ENCODE measurements at places on chromosomes 12 and 14.

DNA sequence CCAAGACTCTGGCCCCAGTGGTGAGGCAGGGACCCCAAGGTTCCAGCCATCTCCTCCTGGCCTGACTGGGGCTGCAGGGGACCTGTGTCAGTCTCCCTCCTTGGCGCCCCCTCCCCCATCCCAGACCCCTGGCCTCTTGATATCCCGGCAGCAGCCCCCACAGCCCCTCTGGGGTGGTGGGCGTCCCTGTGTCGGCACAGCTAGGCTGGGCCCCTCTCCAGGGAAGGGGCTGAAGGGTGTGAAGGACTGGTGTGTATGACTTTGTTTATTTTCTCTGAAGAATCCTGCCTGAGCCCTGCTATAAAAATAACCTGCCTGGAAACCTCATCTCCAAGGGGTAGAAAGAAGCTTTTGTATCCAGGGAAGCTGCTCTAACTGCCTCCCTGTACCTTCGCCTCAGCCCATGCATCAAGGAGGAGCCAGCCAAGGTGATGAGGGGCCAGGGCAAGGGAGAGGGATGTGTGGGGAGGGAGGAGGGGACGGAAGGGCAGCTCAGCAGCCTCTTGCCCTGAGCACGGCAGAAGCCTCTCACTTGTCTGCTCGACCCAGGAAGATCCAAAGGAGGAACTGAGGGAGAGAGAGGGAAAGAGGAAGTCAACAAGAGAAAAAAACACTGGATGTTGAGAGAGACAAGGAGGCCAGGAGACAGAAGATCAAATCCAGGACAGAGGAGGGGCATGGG lies 25.4 kb upstream of the COL2A1 start:
- DNase-seq, result no peak

GRCh38 chr12:79841248-79841877 lies 93.5 kb downstream of the PPP1R12A start:
- no peak for DNase-seq

DNA sequence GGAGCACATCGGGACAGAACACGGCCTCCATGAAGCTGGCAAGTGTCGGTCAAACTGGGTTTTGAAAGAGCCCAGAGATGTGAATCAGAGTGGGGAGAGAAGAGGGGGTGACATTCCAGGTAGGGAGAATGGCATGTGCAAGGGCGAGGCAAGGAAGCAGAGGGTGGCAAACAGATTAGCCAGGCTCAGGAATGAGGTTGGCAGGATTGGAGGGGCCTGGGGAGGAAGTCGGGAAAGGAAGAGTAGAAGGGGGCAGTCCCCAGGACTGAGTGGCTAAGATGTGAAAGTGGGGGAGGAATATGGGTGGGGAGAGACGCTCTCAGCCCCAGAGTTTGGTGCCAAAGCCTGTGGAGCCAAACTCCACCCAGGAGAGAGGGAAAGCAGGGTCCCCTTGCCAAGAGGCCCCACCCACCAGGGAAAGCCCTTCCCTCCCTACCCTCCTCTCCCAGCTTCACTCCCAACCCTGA lies 5.5 kb upstream of the HDAC7 start:
- DNase-seq, result no peak

DNA sequence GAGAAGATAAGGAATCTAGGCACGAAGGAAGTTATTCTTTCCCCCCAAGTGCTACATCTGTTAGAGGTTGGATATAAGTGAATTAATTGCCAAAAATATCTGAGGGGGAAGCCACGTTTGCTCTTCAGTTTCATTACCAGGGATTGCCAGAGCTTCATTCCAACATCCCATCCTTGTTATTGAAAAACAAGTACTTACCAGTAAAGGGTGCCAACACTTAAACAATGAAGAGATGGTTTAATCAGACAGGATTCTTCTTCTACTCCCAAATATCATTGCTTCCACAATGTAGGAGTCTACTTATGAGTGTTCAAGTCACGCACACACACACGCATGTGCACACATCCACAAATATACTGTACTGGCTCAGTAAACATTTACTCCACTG lies 312.4 kb downstream of the RPAP3 start:
- DNase-seq, result no peak

DNA sequence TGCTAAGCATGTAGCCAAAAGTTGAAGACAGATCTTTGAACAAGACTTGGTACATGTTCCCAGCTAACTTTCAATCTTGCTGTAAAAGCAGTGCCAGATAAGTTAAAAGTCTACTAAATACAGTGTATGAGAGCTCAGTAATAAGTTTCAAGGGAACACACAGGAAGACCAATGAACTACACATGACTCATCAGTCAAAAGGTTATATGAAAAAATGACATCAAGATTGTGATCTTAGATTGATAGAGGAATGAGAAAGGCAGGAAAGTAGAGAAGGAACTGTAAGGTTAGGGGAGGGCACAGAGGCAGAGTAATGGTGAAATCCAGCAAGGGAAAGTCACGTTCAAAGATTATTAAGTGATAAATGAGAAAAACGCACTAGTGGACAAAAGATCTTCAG lies 249.9 kb upstream of the FLRT2 start:
- DNase-seq, result no peak

- no peak for DNase-seq
Observed at GRCh38 chr12:117261247-117261646, 71.0 kb upstream of the FBXO21 start.

GRCh38 chr12:67327466-67327865 lies 58.3 kb downstream of the CAND1 start:
- DNase-seq, result no peak

- DNase-seq, result no peak
Observed at GRCh38 chr12:131135786-131136538, 182.3 kb downstream of the ADGRD1 start.

DNA sequence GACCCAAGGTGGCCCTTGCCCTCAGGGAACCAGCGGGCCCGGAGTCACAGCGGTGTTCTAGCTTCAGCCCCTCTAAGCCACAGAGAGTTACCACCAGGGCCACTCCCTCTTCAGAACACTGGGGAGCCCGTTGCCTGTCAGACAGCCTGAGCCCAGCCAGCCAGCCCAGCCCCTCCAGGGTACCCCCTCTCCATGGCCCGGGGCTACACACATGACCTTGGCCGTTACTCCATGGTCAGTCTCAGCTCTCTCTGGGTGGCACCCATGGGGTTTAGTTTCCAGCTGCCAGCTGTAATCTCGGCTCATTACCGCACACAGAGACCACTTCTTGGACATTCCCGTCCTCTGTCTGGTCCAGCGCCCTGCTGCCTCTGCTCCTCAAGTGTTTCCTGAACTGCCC lies 35.0 kb downstream of the PPP2R5C start:
- DNase-seq, result no peak

DNA sequence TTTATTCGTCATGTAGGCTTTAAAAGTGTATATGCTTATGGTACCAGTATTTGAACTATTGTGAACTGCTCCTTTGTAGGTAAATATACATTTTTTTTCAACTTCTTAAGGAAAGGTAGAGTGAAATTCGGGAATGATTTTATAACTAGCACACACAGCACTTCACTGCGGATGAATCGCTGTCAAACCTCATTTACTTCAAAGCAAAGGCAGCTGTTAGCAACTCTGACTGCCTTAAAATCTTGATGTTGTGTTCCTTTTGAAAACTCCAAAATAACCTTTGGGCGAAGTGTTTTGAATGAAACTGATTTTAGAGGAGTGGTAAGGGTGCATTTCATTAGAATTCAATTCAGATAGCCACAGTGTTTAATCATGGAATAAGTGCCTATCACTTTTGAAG lies 95.8 kb downstream of the GLT1D1 start:
- no peak for DNase-seq

- DNase-seq, result no peak
Observed at GRCh38 chr12:124780752-124781685, 82.6 kb downstream of the SCARB1 start.

DNA sequence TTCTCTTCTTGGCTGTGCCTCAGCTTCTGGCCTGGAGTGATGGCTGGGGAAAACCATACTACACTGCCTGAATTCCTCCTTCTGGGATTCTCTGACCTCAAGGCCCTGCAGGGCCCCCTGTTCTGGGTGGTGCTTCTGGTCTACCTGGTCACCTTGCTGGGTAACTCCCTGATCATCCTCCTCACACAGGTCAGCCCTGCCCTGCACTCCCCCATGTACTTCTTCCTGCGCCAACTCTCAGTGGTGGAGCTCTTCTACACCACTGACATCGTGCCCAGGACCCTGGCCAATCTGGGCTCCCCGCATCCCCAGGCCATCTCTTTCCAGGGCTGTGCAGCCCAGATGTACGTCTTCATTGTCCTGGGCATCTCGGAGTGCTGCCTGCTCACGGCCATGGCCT lies at the start of gene OR10P1:
OR10P1 (plus strand) TSS at position 40 of the 400 bp plus-strand sequence; CDS start at position 40, 0 bp downstream.
- no peak for DNase-seq

DNA sequence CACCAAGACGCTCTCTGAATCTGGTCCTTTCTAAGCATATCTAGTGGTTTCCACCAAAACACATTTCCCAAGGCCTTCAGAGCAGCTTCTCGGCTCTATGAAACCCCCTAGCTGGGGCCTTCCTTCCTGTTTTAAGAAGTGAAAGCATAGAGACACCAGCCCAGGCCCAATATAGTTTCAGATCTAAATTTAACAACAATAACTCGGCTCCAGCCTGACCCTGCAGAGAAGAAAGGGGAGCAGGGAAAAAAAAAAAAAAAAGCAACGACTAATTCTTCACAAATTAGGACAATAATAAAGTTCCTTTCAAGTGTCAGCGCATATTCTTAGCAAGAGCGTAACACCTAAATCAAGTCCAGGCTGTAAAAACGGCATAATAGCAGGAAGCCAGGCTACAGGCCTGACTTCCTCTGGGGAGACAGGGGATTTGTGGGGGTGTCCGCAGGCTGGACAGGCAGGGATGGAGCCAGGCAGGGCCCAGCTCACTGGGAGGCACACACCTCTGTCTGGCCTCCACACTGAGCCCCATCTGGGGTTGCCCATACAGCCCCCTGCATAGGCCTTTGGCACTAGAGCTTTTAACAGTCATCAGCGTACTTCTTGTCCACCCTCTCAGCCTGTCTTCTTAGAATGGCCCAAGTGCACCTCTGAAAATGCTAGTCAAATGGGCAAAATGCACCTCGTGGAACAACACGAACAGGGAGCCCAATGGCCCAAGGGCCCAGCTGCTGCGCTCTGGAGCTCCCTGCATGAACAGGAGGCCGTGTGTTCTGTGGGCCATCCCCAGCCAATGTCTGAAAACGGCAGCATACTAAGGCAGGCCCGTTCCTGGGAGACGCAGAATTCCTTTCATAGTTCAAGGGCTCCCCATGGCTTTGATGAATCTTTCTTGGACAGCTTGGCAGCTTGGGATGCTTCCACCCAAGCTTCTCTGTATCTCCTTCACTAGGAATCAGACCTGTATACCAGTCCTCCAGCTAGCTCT lies 772.9 kb downstream of the MED13L start:
- no peak for DNase-seq

DNA sequence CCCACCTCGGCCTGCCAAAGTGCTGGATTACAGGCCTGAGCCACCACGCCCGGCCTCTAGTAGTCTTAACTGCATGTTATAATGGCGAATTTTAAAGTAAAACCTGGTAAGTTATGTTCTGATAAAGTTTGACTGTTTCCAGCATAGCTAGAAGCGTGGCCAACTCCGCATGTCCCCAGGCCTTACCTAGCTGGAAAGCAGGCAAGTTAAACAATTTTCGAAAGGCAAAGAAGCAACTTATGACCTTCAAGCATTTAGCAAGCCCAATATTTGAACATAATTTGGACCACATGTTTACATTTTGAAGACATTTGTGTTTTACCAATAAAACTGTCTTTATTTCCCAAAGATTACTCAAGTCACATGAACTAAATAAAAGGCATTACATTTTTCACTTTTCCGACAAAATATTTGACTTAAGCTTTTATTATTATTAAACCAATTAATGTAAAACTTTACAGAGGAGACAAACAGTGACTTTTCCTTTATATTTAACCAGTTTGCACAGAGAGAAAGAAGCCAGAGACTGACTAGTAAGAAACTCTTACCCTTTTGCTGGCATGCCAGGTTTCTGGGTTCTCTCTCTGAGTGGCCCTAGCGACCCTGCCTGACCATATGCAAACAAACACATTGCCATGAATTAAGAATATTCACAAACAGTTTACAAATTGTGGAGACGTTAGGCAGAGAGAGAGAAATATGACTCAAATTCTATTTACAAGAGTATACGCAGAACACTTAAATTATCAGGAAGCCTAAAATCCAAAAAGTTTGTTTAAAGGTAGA lies 106.3 kb downstream of the RIN3 start:
- no peak for DNase-seq

DNA sequence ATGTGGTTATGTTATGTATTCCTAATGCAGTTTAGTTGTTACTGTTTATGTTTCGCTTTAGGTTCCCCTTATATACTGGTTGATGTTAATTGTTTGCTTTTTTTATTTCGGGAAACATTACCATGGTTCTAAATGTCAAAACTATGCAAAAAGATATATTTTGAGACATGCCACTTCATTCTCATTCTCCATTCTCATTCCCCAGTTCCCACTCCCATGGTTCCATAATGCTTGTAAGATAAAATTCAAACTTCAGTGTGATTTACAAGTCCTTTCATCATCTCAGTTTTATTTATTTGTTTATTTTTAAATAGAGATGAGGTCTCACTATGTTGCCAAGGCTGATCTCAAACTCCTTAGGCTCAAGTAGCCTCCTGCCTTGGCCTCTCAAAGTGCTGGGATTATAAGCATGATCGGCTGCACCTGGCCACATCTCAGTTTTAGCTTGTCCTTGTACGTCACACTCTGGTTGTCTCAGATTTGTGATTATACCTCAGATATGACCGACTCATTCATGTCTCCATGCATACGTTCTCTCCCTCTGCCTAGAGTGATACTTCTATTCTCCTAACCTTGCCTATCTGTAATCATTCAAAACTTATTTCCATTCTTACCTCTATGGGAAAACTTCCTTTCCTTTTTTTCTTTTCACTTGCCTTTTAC lies 407.8 kb upstream of the RGS6 start:
- no peak for DNase-seq

DNA sequence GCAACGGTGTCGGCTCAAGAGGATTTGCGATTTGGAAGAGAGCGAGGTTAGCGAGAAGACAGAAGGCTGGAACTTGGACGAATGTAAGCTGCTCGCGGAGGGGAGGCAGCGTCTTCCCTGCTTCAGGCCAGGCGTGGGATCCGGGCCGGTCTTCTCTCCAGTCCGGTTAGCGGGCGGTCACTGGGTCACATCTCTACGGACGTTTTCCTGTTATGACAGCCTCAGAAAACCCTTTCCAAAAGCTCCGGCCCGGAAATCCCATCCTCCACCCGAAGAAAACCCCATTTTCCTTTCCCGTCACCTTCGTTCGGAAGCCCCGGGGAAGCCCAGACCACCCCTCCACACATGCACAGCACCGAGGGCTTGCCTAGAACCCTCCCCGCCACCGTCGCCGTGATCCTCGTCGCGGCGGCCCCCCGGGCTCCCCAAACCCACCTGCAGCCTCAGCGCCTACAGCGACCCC lies 268 bp downstream of the NDUFB1 start:
- peak; percentile 50 for DNase-seq

DNA sequence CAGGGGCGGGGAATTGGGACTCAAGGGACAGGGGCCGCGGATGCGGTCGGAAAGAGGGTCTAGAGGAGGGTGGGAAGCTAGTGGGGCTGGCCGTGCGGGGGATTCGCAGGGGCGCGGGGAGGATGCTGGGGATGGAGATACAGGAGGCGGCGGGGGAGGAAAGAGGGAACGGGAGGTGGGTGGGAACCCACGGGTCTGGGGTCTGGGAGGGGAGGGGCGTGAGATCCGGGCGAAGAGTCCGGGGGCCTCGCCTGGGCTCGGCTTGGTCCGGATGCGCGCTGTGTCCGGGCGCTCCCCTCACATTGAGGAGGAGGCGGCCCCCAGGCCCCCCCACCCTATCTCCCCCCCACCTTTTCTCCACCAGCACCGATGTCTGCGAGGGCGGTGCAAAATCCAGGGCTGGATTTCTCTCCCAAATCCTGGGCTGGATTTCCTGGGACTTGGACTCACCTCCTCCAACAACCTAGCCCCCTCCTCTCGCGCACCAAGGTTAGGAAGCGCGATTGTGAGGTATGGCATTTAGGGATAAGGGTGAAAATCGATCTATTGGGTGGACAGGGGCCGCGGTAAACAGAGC lies at the start of gene AGAP2:
AGAP2 (minus strand) TSS at position 82 of the 577 bp plus-strand sequence. CDS start 496 bp downstream, outside the sequence.
- DNase-seq, result no peak
